ENCODE measurements at places on chromosomes 11 and 22. TPM values are rescaled to one million over a fixed set of nuclear protein-coding genes. Genes with fewer than 3 reads are reported as not detected.

DNA sequence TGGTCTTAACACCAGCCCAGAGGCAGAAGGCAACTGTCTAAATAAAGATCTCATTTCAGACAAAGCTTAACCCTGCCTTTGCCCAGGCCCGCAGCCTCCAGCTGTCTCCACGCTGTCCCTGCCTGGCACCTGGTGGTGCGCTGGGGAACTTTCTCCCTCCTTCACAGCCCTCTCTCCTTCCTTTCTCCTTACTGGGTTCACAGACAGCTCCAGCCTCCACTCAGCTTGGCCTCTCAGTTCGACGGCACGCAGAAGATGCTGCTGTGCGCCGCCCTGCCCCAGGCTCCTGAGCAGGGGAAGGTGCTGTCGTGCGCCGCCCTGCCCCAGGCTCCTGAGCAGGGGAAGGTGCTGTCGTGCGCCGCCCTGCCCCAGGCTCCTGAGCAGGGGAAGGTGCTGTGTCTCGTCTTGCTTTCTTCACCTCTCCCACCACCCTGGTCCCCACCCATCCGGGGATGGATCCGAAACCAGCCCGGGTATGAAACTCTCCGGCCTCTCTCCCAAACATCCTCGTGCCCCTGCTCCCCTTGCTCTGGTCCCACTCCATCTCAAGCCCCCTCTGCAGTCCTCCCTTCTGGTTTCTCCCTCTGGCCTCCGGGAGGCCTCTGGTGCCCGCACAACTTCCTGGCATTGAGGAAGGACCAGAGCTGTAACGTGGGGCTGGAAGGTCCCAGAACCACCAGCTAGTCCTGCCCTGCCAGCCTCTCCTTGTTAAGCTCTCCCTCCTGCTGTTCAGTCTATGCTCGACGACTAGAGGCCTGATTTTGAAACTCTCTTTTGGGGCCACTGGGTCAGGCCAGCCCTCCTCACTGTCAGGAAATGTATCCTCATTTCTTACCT lies 22.9 kb upstream of the JAM3 start:
- H3K36me3 ChIP-seq = no peaks in the 10 kb centered on the region
- H3K4me3 ChIP-seq = no peak overlapping the region
- no peak overlapping the region for H3K27ac ChIP-seq
- peaks cover 19% of the 10 kb centered on the region for H3K27me3 ChIP-seq
- DNase-seq = peak; percentile 52

DNA sequence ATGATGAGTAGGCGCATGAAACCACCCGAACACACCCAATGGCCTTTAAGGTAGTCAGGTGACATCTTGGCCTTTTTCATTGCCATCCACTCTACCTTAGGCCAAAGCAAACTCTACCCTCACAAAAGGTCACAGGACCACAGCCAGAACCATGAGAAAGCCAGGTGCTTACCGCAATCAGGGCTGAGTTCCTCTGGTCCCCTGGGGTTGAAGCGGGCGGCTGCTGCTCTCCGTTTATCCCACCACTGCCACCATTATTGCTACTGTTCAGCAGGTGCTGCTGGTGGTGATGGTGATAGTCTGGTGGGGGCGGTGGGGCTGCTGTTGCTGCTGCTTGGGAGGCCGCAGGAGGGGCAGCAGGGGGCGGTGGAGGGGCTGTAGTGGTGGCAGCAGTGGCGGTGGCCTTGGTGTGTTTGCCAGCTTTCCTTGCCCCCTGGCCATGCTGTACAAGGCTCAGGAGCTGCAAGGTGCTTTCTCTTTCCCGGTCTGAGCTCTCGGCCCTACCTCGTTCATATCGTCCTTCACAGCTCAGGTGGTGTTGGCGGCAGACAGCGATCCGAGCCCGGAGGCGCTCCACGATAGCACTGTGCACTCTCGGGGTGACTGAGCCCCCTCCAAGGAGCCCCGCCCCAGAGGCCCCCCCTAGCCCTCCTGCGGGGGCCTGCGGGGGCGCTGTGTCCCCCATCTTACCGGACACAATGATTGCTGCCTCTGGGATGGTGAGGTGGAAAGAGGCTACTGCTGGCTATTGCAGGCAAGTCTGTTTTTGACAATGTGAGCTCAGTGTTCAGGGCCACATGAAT lies 1.6 kb downstream of the MAML2 start:
- H3K4me1 ChIP-seq = peaks cover 43% of the 10 kb centered on the region
- H3K36me3 ChIP-seq = peaks cover 33% of the 10 kb centered on the region
- peak; percentile 81 for DNase-seq
- H3K27ac ChIP-seq = peak overlapping the region; percentile 95
- peak overlapping the region; percentile 86 for H3K4me3 ChIP-seq

DNA sequence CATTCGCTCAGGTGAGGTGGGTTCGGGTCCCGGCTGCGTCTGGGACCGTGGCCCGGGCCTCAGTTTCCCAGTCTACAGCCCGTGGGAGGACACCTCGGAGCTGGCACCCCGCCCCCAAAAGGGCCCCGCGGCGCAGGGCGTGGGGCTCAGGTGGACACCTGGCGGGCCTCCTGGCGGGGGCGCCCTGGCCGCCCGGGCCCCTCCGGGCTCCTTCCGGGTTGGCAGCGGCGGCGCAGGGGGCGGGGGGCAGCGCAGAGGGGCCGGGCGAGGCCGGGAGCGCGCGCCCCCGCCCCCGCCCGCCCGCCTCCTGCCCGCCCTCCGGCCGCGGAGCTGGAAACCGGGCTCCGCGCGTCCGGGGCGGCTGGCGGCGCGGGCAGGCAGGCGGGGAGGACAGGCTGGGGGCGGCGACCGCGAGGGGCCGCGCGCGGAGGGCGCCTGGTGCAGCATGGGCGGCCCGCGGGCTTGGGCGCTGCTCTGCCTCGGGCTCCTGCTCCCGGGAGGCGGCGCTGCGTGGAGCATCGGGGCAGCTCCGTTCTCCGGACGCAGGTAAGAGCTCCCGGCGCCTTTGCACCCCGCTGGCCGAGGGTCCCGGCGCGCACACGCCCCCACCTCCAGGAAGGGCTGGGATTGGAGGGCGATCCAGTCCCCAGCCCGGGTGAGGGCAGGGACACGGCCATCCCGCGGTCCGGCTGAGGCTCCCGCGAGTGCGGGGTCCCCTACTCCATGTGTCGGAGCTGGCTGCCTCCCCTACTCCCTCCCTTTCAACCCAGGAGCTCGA lies at the start of gene EMID1:
TSS of gene EMID1 (plus strand) at position 303 of the 778 bp plus-strand sequence. CDS start at position 446, 143 bp downstream.
- peaks cover 12% of the 10 kb centered on the region for H3K4me1 ChIP-seq
- H3K27me3 ChIP-seq = peaks cover 38% of the 10 kb centered on the region
- H3K4me3 ChIP-seq = peak within 1 kb of the TSS; percentile 48
- DNase-seq = peak; percentile 16

- no peaks in the 10 kb centered on the region for H3K4me1 ChIP-seq
- H3K4me3 ChIP-seq = no peak overlapping the region
- DNase-seq = peak; percentile 22
- no peaks in the 10 kb centered on the region for H3K36me3 ChIP-seq
- peaks cover 11% of the 10 kb centered on the region for H3K27me3 ChIP-seq
Observed at GRCh38 chr22:35140879-35141745, 75.2 kb downstream of the ISX start.

GRCh38 chr22:47388331-47388730 lies 625.9 kb downstream of the TBC1D22A start:
- H3K27me3 ChIP-seq = no peaks in the 10 kb centered on the region
- no peaks in the 10 kb centered on the region for H3K36me3 ChIP-seq

- no peak overlapping the region for H3K4me3 ChIP-seq
- no peak for DNase-seq
- no peaks in the 10 kb centered on the region for H3K27me3 ChIP-seq
Observed at GRCh38 chr11:20415432-20415831, 27.9 kb downstream of the PRMT3 start.

DNA sequence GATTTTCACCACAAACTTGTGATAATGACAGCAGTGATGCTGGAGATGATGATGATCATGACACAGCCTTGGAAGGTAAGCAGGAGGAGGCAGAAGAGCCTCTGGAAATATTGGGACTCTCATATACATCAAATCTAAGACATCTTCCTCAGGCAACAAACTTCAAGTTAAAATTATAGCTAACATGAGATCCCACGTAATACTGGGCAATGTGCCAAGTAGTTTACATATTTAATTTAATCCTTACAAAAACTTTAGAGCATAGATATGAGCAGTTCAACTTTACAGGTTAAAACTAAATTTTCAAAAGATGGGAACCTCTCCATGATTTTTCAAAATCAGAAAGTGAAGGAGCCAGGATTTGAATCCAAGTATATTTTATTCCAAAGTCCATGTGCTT lies 19.0 kb downstream of the OR52B2 start:
- H3K27ac ChIP-seq = no peak overlapping the region
- no peaks in the 10 kb centered on the region for H3K4me1 ChIP-seq
- no peak overlapping the region for H3K4me3 ChIP-seq
- peaks cover 2% of the 10 kb centered on the region for H3K27me3 ChIP-seq

- H3K4me1 ChIP-seq = no peaks in the 10 kb centered on the region
- no peak overlapping the region for H3K4me3 ChIP-seq
- no peak for DNase-seq
- H3K36me3 ChIP-seq = no peaks in the 10 kb centered on the region
Observed at GRCh38 chr22:49693416-49693815, 134.3 kb downstream of the BRD1 start.

The ZFTA gene
- total RNA-seq = 1.3 TPM

The INPP5J gene
- total RNA-seq = 0.14 TPM

The OR2AG1 gene
- not detected for total RNA-seq

The JOSD1 gene
- total RNA-seq = 71.8 TPM

All from activated CD4-positive, alpha-beta memory T cell treated with anti-CD3 and anti-CD28 coated beads for 36 hours (primary cell).